ENCODE measurements at places on chromosomes 2 and 18.

DNA sequence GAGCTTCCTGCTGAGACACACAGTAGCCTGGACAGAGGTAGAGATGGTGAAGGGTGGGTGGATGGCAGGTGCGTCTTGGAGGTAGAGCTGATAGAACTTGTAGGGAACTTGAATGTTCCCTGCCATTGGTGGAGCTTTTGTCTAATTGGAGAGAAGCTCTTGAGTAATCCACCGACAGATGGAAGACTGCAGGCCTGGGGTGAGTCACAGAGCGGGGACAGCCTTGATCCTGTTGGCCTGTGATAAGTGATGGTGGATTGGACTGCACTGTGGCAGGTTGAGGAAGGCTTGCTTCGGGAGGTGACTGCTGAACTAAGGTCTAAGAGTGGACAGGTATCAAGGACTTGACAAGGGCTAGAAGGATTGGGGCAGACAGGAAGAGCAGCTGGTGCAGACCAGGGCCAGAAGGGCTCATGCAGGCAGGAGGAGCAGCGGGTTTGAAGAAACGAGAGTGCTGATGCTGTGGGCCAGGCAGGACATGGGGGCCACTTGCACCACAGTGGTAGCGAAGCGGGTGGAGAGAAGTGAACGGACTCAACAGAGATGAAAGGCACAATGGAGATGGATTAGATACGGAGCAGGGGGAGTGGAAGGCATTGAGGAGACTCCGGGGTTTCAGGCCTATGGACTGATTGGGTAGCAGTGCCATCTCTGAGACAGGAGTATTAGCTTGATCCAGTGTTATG, 16.3 kb downstream of the CABLES1 start:
- DNase-seq = no peak

DNA sequence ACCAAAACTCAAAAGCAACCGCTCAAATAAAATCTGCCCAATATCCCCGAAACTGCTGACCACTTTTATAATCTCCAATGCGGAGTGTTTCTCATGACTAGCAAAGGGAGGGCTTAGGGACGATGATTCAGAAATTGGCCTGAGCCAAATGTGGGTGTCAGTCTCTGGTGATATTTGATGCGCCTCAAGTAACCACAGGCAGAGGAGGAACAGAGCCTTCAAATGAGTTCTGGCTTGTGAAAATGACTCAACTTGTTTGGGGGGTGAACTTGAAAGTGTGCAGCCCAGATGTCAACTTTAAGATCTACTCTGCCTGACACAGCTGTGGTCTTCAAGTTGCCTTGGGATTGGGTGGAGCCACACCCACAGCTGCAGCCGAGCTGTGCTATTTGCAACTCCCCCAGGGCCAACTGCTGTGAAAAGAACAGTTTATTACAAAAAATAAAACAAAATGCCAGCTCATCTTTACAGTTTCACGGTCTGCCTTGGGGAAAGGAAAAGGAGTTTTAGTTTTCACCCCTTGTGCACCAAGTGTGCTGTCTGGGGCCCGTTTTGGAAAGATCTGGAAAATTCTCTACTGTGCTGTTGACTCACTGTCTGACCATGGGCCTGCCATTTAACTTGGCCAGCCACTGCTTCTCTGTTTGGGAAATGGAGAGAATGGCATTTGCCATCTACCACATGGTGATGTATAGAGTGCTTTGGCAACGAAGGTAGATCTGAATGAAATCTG, 222.1 kb downstream of the MTX2 start:
- peak; percentile 23 for DNase-seq

DNA sequence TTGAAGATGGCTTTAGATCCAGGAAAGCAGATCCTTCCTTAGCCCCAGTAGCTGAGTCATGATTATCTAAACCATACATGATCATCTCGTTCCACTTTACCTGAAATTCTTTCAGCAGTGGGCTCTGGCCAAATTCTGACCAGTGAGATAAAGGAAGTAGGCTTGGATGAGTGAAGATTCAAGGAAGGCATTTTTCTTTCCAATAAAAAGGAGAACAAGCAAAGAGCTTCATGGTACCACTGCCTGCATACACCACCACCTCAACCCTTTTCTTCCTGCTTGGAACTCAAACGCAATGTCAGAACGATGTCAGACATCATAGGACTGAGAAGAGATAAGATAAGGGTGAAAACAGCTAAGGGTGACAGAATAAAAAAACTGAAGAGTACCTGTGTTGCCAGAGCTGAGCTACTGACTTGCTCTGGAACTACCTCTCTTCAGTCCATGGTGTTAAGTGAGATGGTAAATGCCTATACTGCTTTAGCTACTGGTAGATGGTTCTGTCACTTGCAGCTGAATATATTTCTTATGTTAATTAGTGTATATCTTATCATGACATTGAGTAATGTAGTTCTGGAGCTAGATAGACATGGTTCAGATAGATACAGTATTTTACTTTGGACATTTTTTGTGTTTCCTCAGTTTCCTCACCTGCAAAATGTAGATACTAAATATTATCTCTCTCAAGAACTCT, 58.7 kb upstream of the ACVR1 start:
- no peak for DNase-seq

DNA sequence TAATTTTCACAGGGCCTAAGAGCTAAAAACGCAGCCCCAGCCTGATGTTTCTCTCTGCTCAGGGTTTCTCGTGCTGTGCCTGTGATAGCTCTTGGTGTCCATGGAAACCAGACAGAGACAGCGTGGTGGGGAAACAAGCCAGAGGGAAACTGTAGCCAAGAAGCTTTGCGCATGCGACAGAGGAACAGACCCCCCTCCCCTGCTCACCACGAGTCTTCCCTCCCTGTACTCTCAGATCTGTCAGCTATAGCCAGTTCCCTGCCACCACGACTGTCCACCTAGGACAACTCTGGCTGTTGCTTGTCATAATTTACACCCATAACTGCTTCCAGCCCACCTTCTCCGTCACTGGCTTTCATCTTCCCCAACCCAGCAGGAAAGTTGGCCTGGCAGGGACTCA, 13.2 kb upstream of the DNAJC27 start:
- no peak for DNase-seq

- DNase-seq = no peak
Observed at GRCh38 chr18:75089748-75090327, 119.1 kb downstream of the PTGR3 start.

DNA sequence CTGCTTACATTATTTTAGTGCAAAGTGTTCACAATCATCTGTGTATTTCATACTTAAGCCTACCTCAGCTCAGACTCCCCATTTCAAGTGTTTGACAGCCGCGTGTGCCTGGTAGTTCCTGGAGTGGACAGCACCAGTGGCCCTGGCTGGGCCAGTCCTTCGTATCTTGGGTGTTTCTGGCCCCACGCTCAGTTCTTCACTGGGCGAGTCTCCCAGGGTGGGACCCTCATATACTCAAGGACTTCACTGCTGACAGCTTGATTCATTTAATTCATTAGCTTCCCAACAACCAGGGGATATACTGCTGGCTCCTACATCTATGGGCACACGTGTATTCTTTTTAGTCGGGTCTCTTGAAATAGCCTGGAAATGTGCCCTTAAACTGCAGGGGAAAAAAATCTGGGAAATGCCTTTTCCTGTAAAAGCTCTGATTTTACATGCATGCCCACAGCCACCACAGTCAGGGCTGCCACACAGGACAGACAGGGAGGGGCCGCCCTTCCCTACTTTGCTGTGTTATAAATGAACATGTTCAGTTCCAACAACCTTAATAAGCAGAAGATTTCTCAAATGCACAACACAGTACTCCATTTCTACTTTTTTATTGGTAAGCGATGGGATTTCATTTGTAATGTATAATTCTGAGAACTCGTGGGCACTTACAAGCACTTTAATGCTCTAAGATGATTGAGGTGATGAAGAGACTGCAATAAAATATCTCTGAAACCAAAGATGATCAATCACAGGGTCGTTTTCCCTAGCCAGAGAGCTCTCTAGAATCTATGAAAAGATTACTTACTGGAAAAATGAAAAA, 205.5 kb upstream of the REV1 start:
- no peak for DNase-seq

GRCh38 chr2:229665158-229665557, 49.2 kb downstream of the DNER start:
- no peak for DNase-seq

- no peak for DNase-seq
Observed at GRCh38 chr18:9117980-9118841, 15.7 kb downstream of the NDUFV2 start.

DNA sequence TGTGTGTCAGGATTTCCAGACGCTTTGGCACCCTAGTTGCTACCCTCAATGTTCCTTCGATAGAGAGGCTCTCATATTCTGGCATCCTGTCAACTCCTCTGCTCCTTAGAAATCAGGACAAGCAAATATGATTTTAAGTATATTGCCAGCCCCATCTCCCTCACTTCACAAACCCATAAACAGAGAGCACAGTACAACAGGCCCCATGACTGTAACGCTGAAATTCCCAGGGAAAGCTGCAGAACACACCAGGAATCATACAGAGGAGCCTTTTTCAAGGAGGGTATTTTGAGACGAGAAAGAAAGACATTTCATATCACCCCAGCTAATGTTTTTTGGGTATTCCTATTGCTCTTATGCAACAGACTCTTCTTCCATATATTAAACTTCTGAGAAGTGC, 162.9 kb downstream of the NAPG start:
- no peak for DNase-seq

DNA sequence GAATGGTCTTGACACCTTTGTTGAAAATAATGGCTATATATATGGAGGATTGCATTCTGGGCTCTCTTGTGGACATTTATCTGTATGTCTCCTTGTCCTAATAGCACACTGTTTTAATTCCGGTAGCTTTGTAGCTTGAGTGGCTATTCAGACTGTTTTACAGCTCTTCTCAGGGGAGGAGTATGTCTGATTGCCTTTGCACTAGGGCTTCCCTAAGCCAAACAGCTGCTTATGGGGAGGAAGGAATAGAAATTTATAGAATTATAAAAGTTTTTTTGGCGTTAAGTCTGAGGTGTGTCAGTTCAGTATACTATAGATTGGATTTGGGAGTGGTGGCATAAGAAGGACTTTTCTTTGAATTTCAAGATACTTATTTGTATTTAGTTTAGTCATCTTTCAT, 12.6 kb downstream of the SEH1L start:
- DNase-seq = no peak

GRCh38 chr2:226882606-226883005, 46.8 kb downstream of the RHBDD1 start:
- DNase-seq = no peak

DNA sequence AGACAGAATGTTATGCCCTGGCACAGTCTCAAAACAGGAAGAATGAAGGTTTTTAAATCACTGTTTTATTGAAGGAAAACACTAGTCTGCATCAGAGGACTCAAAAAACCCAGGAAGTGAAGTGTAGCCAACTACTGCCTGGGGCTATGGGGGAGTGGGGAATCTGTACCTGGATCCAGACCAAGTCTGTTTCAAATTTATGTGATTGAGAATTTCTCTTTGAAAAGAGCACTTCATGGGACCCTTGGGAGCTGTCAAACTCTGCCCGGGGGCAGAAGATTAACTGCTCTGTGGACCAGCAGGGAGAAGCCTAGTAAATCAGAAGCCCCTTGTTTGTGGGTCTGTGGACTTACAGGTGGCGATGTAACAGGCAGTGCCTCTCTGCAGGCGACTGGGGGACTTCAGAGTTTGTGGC, 45.3 kb upstream of the TANC1 start:
- DNase-seq = no peak

GRCh38 chr2:133657591-133657990, 89.3 kb upstream of the NCKAP5 start:
- DNase-seq = no peak

DNA sequence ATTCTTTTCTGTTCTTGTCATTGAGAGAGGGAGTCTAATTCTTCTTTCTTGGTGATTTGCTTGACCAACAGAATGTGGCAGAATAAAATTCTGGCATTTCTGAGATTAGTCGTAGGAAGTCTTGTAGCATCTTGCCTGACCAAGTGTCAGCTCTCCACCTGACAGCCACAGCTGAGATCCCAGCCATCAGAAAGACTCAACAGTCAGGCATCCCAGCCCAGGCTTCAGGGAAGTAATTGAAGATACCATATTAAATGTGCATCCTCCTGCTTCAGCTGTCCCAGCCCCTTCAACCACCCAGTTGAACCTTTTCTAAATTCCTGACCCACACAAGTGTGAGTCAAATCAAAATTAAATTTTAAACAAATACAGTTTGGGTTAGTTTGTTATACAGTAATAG, 208.3 kb downstream of the PIK3C3 start:
- DNase-seq = no peak

- no peak for DNase-seq
Observed at GRCh38 chr18:29430416-29430815, 1253.5 kb upstream of the CDH2 start.

DNA sequence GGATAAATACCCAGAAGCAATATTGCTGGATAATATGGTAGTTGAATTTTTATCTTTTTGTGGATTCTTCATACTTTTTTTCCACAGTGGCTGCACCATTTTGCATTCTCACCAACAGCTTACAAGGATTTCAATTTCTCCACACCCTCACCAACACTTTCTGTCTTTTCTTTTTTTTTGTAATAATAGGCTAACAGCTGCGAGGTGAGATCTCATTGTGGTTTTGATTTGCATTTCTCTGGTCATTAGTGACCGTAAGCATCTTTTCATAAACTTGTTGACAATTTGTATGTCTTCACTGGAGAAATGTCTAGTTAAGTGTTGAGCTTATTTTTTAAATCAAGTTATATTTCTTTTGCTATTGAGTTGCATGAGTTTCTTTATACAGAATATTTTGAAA, 17.6 kb upstream of the SLC9A2 start:
- no peak for DNase-seq

- DNase-seq = no peak
Observed at GRCh38 chr2:223050900-223051504, 988 bp upstream of the KCNE4 start.

- no peak for DNase-seq
Observed at GRCh38 chr2:152384992-152385391, 50.0 kb downstream of the FMNL2 start.

GRCh38 chr2:36789181-36789804, 92.8 kb downstream of the VIT start:
- no peak for DNase-seq

GRCh38 chr2:45040786-45041185, 31.5 kb upstream of the SIX2 start:
- DNase-seq = no peak

GRCh38 chr18:69408522-69408921, 7.8 kb downstream of the DOK6 start:
- no peak for DNase-seq

DNA sequence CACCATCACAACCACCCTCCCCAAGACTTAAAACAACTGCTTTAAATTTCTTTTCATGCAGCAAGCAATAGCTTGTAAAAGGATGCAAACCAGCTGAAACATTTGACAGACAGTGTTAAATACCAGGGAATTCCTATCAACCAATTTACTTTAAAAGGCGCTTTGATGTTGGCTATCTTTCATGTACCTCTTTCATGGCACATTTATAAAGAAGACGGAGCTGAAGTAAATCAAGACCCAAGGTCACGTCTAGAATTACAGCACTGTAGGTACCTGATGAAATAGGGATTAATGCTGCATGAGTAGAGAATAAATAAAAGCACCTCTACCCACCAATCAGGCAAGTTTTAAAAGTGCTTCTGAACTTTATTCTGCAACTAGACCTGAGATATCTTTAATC, 78.9 kb downstream of the SRBD1 start:
- no peak for DNase-seq

Data from activated T-cell treated with anti-CD3 and anti-CD28 coated beads for 48 hours (primary cell).